ENCODE measurements at places on chromosomes 7 and 10. TPM values are rescaled to one million over a fixed set of nuclear protein-coding genes. Genes with fewer than 3 reads are reported as not detected.

DNA sequence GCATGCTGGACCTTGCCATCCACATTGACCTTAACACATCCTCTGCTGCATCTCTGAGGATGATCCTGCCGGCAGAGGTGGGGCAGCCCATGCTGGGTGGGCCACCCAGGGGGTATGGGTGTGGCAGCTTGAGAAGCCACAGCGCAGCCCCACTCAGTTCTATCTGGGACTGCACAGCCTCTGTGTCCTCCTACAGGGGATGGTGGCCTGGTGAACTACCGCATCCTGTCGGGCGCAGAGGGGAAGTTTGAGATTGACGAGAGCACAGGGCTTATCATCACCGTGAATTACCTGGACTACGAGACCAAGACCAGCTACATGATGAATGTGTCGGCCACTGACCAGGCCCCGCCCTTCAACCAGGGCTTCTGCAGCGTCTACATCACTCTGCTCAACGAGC is 12.2 kb upstream of the C10orf105 start:
- peak; percentile 69 for DNase-seq

GRCh38 chr10:93542358-93542791 is 24.1 kb upstream of the FFAR4 start:
- DNase-seq = no peak

GRCh38 chr7:120114626-120115025 is 158.3 kb upstream of the KCND2 start:
- DNase-seq = no peak

Gene SPDYE2B
- total RNA-seq = not detected

Gene COX19
- total RNA-seq = 15.5 TPM

Gene MKLN1
- total RNA-seq = 38.5 TPM

All from activated CD8-positive, alpha-beta T cell treated with anti-CD3 and anti-CD28 coated beads for 36 hours (primary cell).